ENCODE measurements at places on chromosomes 16 and 17. TPM values are rescaled to one million over a fixed set of nuclear protein-coding genes. Genes with fewer than 3 reads are reported as not detected.
A peak's percentile ranks its signal among the peaks of the same experiment; 100 is the strongest.

DNA sequence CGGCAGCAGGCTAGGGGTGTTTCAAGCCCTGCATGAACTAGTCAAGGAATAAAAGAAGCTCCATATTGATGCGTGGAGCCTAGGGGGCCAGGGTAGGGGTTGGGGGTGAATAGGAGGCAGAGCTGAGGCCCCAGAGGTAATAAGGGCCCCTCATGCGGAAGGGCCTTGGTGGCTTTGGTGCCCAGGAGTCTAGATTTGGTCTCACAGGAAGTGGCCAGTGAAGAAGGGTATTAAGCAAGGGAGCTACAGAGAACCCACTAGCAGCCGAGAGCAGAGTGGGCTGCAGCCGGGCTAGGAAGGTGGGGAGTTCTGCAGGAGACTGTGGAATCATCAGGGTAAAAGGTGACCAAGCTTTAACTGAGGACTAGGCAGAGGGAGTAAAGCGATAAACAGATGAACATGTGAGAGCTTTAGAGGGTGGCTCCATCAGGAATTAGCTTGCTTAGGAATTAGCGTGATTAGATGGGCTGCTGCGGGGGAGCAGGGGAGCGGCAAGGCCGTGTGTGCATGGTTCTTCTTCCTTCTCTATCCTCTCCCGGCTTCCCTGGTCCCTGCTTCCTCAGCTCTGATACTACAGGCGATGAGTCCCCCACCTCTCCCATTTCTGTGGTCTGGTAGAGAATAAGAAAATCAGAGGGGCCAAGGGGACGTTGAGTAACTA lies 9.8 kb downstream of the GNGT2 start:
- no peaks in the 10 kb centered on the region for H3K36me3 ChIP-seq
- no peaks in the 10 kb centered on the region for H3K27me3 ChIP-seq
- DNase-seq: no peak

GRCh38 chr17:35578929-35579432 lies 610 bp upstream of the PEX12 start:
- DNase-seq: no peak
- H3K36me3 ChIP-seq: no peaks in the 10 kb centered on the region
- H3K27me3 ChIP-seq: no peaks in the 10 kb centered on the region
- peak overlapping the region; percentile 50 for H3K4me3 ChIP-seq

Gene CFDP1
- 77.6 TPM for total RNA-seq

GRCh38 chr16:85998171-85998867 lies 99.4 kb downstream of the IRF8 start:
- H3K27me3 ChIP-seq: no peaks in the 10 kb centered on the region
- H3K27ac ChIP-seq: no peak overlapping the region
- H3K36me3 ChIP-seq: no peaks in the 10 kb centered on the region

Gene SPN
- not detected for total RNA-seq

Gene CETP
- not detected for total RNA-seq

- no peak overlapping the region for H3K27ac ChIP-seq
- H3K4me3 ChIP-seq: no peak overlapping the region
- no peaks in the 10 kb centered on the region for H3K36me3 ChIP-seq
- H3K4me1 ChIP-seq: peaks cover 4% of the 10 kb centered on the region
- H3K27me3 ChIP-seq: no peaks in the 10 kb centered on the region
Measured at GRCh38 chr17:1231456-1231855, 38.8 kb upstream of the BHLHA9 start.

DNA sequence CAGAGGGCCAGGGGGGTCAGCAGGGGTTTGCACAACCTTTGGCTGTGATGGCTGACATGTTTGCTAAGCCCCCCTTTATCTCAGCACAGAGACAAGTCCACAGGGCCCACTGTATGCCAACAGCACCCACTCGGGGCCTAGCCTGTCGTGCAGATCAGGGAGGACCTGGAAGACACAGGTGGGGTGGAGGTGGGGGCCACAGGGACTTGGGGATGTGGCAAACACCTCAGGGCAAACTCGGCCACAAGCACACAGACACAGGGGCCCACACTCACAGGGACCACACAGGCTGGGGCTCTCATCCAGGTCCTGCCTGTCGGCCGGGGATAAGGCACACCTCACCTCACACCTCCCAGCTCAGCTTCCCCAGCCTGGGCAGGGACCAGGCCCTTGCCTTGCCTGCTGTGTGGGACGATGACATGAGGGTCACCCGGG lies 87.9 kb downstream of the C16orf78 start:
- H3K4me1 ChIP-seq: no peaks in the 10 kb centered on the region
- H3K36me3 ChIP-seq: no peaks in the 10 kb centered on the region
- H3K4me3 ChIP-seq: no peak overlapping the region
- DNase-seq: no peak
- H3K27ac ChIP-seq: no peak overlapping the region
- H3K27me3 ChIP-seq: no peaks in the 10 kb centered on the region

DNA sequence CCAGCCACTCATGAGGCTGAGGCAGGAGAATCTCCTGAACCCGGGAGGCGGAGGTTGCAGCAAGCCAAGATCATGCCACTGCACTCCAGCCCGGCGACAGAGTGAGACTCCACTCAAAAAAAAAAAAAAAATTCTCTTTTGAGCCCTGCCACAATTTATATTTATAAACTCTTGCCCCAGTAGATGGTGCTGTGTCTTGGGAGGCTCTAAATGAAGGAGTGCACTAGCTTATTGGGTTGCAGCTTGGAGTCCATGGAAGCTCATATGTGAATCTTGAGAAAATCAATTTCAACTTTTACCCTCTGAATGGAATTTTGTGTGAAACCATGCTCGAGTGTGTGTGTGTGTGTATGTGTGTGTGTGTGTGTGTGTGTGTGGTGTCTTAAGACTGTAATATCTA lies 420.1 kb downstream of the HS3ST4 start:
- H3K36me3 ChIP-seq: no peaks in the 10 kb centered on the region
- H3K4me3 ChIP-seq: no peak overlapping the region
- no peak for DNase-seq
- no peaks in the 10 kb centered on the region for H3K4me1 ChIP-seq
- H3K27me3 ChIP-seq: no peaks in the 10 kb centered on the region

DNA sequence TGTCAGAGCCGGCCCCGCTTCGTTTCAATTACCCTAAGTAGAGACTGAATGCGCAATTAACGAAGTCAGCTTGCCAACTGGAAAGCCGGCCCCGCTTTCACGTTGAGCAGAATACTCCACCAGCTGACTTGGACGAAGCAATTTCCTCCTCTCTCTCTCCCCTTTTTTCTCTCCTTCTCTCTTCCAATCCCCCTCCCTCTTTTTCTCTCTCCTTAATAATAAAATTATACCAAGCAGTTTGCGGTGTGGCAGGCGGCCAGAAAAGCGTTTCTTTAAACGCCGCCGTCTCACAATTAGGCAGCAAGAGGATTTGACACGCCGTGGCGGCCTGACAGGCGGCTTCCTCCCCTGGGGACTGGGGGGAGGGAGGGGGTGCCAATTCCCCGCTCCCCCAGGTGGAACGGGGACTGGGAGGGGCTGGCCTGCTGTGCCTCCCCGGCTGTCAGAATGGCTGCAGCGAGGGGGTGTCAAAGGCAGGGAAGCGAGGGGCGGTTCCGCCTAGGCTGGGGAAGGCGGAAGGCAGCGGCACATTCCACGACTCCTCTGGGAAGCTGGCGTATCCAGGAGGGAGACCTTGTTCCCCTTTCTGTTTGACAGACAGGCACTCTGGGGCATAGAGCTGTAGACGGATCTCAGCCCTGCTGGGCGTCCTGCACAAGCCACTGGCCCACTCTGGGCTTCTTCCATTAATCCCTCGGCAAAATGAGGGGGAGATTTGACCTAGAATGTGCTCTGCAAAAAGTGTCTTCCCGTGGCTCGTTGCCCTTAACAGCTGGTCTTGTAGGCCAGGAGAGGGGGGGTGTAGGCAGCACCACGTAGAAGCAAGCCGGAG lies 52.7 kb downstream of the SREBF1 start:
- H3K27me3 ChIP-seq: no peaks in the 10 kb centered on the region
- no peak for DNase-seq
- H3K27ac ChIP-seq: no peak overlapping the region
- peak overlapping the region; percentile 57 for H3K4me3 ChIP-seq
- no peaks in the 10 kb centered on the region for H3K36me3 ChIP-seq
- peaks cover 33% of the 10 kb centered on the region for H3K4me1 ChIP-seq

Gene PRAC2
- total RNA-seq: not detected

Gene PRSS22
- 131 TPM for total RNA-seq

Gene PKMYT1
- total RNA-seq: 63.3 TPM

DNA sequence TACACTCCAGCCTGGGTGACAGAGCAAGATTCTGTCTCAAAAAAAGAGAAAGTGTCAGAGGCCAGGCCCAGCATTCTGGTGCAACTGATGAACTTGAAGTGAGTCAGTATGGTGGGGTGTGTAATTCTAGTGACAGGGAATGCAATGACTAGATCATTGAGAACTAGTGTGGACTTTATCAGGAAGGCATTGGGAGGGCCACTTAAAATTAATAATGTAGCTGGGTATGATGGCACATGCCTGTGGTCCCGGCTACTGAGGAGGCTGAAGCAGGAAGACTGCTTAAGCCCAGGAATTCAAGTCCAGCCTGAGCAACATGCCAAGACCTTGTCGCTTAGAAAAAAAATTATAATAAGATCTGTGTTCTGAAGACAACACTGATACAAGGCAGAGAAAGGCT lies 90.8 kb downstream of the STX8 start:
- no peak for DNase-seq
- no peaks in the 10 kb centered on the region for H3K27me3 ChIP-seq
- H3K4me3 ChIP-seq: no peak overlapping the region
- H3K27ac ChIP-seq: no peak overlapping the region

DNA sequence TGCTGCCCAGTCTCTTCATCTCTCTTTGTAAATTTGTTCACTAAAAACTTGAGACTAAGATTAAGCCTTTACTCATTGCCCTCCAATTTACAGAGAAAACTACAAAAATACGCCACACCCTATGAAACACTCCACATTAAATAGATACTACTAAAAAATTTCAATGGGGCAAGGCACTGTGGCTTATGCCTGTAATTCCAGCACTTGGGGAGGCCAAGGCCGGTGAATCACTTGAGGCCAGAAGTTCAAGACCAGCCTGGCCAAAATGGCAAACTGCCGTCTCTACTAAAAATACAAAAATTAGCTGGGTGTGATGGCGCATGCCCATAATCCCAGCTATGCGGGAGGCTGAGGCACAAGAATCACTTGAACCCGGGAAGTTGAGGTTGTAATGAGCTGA lies 3.8 kb downstream of the UBE2O start:
- no peaks in the 10 kb centered on the region for H3K27me3 ChIP-seq
- no peak overlapping the region for H3K4me3 ChIP-seq
- DNase-seq: no peak
- H3K4me1 ChIP-seq: peaks cover 24% of the 10 kb centered on the region
- H3K27ac ChIP-seq: no peak overlapping the region
- no peaks in the 10 kb centered on the region for H3K36me3 ChIP-seq

DNA sequence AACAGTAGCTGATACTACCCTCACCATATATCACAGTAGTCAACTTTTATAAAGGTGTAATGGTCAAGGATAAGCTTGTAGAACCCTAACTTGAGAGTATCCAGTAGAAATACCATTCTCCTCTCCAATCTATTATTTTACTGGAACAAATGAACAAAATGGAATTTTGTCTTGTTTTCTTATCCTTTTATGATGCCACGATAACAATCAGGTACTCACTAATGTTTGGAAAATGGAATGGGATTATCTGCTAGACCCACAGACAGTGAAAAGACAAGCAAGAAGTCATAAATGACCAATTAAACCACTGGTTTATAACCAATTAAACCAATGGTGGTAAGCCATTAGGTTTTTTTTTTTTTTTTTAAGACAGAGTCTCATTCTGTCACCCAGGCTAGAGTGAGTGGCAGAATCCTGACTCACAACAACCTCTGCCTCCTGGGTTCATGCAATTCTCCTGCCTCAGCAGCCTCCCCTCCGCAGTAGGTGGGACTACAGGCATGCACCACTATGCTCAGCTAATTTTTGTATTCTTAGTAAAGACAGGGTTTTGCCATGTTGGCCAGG lies 10.4 kb downstream of the GPATCH8 start:
- H3K27ac ChIP-seq: no peak overlapping the region
- H3K4me3 ChIP-seq: no peak overlapping the region
- no peaks in the 10 kb centered on the region for H3K4me1 ChIP-seq
- H3K27me3 ChIP-seq: no peaks in the 10 kb centered on the region

Gene ABCA6
- total RNA-seq: 1.8 TPM

GRCh38 chr16:57843400-57843799 lies 41.1 kb upstream of the KIFC3 start:
- no peak overlapping the region for H3K27ac ChIP-seq
- H3K4me3 ChIP-seq: no peak overlapping the region
- H3K4me1 ChIP-seq: peaks cover 31% of the 10 kb centered on the region
- no peaks in the 10 kb centered on the region for H3K27me3 ChIP-seq
- H3K36me3 ChIP-seq: no peaks in the 10 kb centered on the region

- DNase-seq: peak; percentile 48
- H3K36me3 ChIP-seq: peaks cover 3% of the 10 kb centered on the region
- H3K4me3 ChIP-seq: peak overlapping the region; percentile 76
- H3K27ac ChIP-seq: peak overlapping the region; percentile 92
- no peaks in the 10 kb centered on the region for H3K27me3 ChIP-seq
Measured at GRCh38 chr16:2777903-2778629, 986 bp upstream of the ELOB start.

GRCh38 chr17:18858567-18859245 lies 775 bp downstream of the PRPSAP2 start:
- H3K27me3 ChIP-seq: no peaks in the 10 kb centered on the region
- peak overlapping the region; percentile 56 for H3K4me3 ChIP-seq
- peaks cover 1% of the 10 kb centered on the region for H3K36me3 ChIP-seq

Gene SECTM1
- total RNA-seq: 0.75 TPM

DNA sequence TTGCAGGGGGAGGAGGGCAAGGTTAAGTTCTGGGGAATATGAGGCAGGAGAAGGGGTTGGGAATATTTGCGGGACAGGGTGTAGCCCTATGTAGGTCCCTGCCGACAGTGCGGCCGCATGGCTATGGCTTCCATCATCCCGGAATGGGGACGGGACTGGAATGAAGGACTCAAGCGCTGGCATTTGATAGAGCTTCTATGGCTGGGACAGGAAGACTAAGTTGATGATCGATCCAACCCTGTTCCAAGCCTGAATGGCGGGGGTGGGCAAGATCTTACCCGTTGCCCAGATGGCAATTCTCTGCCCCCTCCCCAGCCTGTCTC lies 47.1 kb downstream of the SRCIN1 start:
- peaks cover 13% of the 10 kb centered on the region for H3K4me1 ChIP-seq
- peak; percentile 45 for DNase-seq
- H3K27ac ChIP-seq: peak overlapping the region; percentile 19
- no peaks in the 10 kb centered on the region for H3K36me3 ChIP-seq
- H3K27me3 ChIP-seq: no peaks in the 10 kb centered on the region
- H3K4me3 ChIP-seq: peak overlapping the region; percentile 56

DNA sequence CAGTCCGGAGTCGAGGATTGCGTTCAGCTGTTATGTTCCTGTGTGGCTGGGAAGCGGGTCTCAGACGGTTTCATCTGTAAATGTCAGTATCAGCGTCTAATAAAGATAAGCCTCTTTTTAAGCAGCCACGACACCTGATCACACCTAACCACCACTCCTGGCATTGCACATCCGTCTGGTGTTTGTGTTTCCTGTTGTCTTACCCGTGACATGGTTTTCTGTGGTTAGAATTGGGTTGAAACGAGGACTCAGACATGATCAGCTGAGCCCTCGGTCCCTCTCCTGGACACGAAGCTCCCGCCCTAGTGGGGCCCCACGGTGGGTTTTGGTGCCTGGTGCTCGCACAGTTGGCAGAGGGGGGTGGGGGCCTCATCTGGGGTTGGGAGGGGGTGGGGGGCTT lies 18.3 kb downstream of the CPNE7 start:
- no peak overlapping the region for H3K4me3 ChIP-seq
- no peaks in the 10 kb centered on the region for H3K4me1 ChIP-seq
- H3K36me3 ChIP-seq: no peaks in the 10 kb centered on the region
- no peaks in the 10 kb centered on the region for H3K27me3 ChIP-seq
